ENCODE measurements at places on chromosomes 5 and 9.

- DNase-seq = no peak
Measured at GRCh38 chr5:93433422-93433821, 147.6 kb downstream of the NR2F1-AS1 start.

DNA sequence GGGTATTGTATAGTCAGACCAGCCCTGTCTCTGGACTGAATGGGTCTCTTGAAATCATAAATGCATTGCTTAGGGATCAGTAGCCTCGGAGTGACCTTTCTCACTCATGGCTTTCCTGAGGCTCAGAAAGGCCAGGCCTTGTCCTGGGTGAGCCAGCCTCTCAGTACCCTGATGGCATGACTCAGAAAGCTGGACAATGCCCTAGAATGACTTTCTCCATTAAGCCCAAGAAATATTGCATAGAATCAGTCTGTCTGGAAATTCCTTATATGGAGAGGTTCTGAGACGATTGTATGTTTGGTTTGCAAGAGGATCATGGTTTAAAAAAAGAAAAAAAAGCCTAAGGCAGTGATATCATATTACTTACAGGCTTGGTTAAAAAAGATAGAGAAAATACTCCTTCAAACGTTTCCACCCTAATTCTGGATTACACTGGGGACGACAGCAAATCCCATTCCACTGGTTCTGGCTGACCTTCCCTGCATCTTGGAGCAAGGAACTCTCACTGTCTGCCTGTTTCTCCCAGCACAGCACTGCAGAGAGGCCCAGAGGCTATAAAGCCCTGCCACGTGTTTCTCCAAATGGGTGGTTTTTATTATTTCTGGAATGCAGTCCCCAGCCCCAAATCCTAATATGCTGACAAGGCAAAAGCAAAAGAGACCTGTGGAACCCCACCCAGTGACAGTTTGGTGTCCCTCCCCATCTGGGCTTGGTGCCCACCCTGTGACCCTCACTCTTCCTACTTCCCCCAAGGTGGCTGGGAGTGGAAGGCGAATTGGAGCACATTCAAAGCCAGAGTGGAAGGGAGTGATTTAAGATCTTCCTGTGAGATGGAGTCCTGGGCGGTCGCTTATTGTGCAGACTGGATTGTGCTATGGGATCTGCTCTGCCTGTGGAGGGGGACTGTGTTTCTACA, 34.4 kb downstream of the MAP1B start:
- DNase-seq = peak; percentile 89

GRCh38 chr5:5584236-5584745, 161.8 kb downstream of the ICE1 start:
- DNase-seq = no peak

GRCh38 chr9:130112538-130113151, 58.9 kb downstream of the GPR107 start:
- DNase-seq = no peak

DNA sequence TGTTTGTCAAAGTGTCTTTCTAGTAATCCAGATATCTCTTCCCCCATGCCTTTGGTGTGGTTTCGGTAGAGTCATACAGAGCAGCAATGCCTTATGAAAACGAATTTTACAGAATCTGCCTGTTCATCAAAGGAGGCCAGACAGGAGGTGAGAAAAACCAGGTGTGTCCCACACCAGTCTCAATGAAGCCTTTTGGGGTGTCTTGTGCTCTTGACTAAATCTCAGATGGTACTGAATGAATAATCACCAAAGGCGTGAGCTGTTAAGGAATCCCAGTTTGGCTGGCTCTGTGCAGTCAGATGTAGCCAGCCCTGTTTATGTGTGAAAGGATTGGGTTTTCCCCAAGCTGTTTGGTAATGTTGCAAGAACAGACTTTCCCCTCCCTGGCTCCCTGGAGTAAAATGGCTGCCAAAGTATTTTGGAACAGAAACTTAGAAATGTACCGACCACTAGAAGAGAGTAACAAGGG, 70.8 kb upstream of the CDKN2B start:
- DNase-seq = peak; percentile 87

DNA sequence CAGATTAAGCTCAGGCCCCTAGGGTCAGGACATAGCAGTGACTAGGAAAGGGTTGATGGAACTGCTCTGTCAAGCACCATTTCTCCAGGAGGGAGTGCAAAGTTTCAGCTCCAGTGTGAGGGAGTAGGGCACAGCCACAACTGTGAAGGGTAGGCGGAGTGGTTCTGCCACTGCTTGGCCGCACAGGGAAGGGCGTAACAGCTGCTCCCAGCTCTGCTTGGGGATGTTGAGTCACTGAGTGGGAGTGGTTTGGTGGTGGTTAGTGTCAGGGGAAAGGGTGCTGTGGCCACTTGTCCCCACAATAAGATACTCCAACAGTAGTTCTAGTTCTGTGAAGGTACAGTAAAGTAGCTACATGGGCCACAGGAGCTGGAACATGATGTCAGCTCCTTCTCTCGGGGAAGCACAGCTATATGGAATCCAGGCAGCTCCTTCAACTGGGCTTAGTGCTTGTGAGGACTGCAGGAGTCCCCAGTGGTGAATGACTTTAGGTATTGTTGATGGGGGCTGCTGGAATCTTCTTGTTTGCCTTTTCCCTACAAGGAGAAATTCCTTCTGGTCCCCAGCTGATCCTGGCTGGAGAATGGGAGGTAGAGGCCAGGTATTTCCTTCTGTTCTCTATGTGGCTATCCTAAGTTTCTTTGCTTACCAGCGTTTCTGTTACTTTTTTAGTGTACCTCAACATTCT, 314.5 kb downstream of the SPATA31D1 start:
- DNase-seq = no peak

DNA sequence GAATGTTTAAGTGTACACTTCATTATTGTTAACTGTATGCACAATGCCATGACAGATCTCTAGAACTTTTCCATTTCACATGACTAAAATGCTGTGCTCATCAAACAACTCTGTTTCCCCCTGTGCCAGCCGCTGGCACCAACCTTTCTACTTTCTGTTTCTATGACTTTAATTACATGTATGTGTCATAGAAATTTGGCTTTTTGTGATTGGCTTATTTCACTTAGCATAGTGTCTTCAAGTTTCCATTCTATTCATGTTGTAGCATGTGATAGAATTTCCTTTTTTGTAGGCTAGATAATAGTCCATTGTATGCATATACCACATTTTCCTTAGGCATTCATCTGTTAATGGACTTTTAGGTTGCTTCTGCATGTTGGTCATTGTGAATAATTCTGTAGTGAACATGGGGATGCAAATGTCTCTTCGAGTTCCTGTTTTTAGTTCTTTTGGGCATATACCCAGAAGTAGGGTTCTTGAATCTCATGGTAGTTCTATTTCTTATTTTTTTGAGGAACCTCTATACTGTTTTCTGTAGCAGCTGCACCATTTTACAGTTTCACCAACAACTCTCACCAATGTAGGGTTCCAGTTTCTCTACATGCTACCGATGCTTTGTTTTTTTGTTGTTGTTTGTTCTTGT, 184.4 kb upstream of the DMRT1 start:
- no peak for DNase-seq

DNA sequence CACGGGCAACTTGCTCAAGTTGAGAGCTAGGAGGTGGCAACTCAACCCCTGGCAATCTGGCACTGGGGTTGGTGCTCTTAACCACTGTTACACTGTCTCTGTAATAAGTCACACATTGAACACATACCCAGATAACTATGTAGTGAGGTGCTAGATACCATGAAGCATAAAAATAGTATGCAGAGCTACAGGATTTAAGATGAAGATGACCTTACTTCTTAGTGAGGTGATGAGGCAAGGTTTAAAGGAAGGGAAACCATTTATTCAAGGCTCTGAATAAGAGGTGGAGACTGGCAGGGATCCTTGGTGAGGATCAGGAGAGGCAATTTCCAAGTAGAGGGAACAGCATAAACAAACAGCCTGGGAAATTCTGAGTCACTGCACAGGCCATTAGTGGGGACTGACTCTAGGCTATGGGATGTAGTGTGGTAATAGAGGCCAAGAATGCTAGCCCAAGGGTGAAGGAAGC, 67.6 kb upstream of the NR3C1 start:
- peak; percentile 23 for DNase-seq

GRCh38 chr9:90825586-90825985, 24.0 kb downstream of the SYK start:
- DNase-seq = no peak

DNA sequence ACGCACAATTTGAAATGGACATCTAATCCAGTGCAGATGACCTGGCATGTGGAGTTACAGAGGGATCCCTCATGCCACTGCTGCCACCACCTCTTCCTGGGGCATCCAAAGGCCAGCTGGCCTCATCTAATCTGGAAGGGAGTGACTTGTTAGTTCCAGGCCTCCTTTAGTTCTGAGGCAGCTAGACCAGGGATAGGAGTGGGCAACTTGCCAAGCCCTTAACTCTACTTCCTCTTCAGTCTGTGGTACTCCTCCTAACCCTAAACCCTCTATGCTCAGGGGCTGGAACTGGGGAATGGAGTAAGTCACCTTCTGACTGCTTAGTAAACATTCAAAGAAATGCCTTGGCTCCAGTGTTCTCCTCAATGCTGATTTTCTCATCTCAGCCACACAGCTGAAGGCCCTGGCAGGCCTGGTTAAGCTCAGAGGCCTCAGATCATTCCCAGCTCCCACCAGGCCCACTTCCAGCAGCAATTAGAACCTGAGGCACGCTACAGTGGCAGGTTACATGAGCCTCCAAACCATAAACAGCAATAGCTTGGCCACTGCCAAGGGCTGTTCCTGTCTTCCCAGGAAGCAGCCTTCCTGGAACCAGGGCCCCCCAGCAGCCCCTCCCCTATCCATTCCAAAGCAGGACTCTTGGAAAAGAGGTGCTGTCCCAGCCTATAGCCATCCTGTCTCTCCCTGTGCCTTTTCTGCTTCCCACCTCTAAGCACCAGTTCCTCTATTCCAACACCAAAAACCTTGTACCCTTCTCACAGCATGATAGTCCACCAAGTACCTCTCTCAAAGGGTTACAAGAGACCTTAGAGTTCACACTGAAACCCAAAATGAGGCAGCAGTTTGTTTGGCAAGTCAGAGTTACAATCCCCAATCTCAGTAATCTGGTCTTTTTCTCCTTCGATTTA, 2.0 kb downstream of the EIF4EBP3 start:
- DNase-seq = peak; percentile 35

GRCh38 chr5:25552871-25553481, 908.2 kb upstream of the CDH10 start:
- no peak for DNase-seq

GRCh38 chr9:92769990-92770359, 5.3 kb upstream of the BICD2 start:
- no peak for DNase-seq

- no peak for DNase-seq
Measured at GRCh38 chr5:166507810-166508425, 1783.5 kb upstream of the WWC1 start.

DNA sequence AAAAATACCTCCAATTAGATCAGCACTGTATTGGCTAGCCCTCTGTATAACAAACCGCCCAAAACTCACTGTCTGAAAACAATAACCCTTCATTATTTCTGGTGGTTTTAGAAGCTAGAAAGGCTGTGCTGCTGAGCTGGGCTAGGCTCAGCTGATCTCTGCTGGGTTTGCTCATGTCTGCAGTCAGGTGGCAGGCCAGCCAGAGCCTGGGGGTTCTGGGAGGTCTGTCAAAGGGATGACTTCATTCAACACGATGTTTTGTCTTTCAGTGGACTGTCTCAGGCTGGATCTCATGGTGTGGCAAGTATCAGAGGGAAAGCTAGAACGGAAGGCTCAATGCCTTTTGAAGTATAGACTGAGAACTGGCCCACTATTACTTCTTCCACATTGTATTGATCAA, 335.1 kb upstream of the DMAC1 start:
- no peak for DNase-seq

- DNase-seq = no peak
Measured at GRCh38 chr5:160660132-160660531, 191.9 kb downstream of the ATP10B start.

GRCh38 chr9:90301277-90301653, 341.4 kb downstream of the DIRAS2 start:
- peak; percentile 86 for DNase-seq

DNA sequence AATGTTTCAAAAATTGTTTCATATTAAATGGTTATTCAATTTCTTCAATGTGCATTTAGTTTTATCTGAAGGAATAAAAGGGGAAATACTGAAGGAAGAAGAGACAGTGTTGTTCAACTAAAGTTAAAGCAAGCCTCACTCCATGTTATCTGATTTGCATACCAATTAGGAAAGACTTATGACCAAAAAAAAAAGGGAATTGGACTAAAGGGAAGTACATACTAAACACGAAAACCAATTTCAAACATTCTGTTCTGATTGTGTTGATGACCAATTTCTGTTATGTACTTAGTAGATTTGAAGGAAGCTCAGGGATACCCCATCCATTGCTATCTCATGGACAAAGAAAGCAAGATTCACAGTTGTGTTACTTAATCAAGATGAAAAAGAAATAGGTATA, 4.9 kb upstream of the GAPT start:
- DNase-seq = no peak
